ENCODE measurements at places on chromosomes 3 and 15. TPM values are rescaled to one million over a fixed set of nuclear protein-coding genes. Genes with fewer than 3 reads are reported as not detected.
A peak's percentile ranks its signal among the peaks of the same experiment; 100 is the strongest.

DNA sequence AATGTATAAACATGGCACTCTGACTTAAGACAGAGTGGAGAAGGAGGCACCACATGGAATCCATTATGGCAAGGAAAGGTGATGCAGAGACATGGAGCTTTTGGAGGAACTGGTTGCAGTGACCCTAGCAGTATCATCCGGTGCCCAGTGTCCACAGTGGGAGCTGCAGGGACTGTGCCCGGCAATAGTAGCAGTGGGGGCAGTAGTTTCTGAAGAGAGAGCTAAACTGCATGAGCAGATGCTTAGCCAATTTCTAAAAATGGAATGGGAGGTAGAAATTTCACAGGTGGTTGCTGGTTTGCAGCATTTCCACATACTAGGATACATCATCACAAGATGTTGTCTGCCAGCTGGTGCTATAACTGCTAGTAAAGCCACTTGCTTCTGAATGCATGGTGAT, 7.8 kb upstream of the TM2D3 start:
- DNase-seq = no peak
- H3K36me3 ChIP-seq = peaks cover 16% of the 10 kb centered on the region
- H3K27me3 ChIP-seq = no peaks in the 10 kb centered on the region
- H3K4me3 ChIP-seq = no peak overlapping the region
- H3K27ac ChIP-seq = no peak overlapping the region
- H3K4me1 ChIP-seq = peaks cover 2% of the 10 kb centered on the region

GRCh38 chr3:116048991-116049390, 396.3 kb downstream of the LSAMP start:
- H3K27ac ChIP-seq = no peak overlapping the region
- H3K4me1 ChIP-seq = no peaks in the 10 kb centered on the region
- no peak for DNase-seq
- H3K36me3 ChIP-seq = no peaks in the 10 kb centered on the region
- H3K4me3 ChIP-seq = no peak overlapping the region
- no peaks in the 10 kb centered on the region for H3K27me3 ChIP-seq

DNA sequence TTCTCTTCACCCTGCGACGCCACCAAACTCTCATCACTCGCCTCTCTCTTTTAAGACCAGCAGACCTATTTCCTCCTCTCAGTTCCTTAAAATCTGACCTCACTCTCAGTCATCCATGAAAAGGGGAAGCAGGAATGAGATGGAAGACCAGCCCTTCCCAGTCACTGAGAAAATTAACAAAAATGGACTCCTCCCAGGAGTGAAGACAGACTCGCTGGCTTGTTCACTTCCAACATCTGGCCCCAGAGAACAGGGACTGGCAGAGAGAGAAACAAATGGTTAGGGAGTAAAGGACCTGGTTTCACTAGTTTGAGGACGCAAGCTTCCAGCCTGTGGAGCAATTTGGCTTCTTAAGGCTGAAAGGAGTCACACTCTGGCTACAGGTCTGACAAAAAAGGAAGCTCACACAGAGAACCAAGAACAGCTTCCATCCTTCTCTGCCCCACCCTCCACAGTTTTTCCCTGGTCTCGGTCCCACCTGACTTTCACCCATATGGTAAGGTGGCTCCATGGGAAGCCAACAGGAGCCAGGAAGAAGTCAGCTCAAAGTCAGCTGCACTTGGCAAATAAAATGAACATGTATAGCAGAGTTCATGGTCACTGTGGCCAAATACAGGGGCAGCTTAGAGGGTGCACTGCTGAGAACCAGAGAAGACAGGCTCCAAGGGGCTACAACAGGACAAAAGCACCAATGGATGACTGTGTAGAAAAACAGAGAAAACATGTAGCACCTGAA, 57.2 kb downstream of the ITGB5 start:
- H3K36me3 ChIP-seq = peaks cover 2% of the 10 kb centered on the region
- H3K4me3 ChIP-seq = no peak overlapping the region
- peak overlapping the region; percentile 82 for H3K27ac ChIP-seq
- no peak for DNase-seq
- H3K4me1 ChIP-seq = peaks cover 11% of the 10 kb centered on the region

DNA sequence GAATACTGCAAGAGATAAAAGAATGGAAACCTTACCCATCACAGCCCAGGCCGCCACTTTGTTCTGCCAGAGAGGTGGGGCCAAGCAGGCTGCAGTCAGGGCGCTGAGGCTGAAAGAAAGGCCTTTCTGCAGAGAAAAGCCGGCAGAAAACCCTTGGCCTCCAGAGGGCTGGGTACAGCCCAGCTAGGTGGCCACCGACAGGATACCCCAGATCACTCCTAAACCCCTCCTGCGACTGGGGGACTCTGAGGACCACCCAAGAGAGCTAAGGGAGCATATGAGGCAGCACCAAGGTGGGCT, 69.3 kb downstream of the SMAD6 start:
- no peak overlapping the region for H3K27ac ChIP-seq
- no peak overlapping the region for H3K4me3 ChIP-seq
- DNase-seq = no peak

GRCh38 chr15:22811640-22812039, 25.2 kb downstream of the NIPA1 start:
- H3K4me3 ChIP-seq = no peak overlapping the region
- no peaks in the 10 kb centered on the region for H3K36me3 ChIP-seq
- DNase-seq = no peak
- H3K27ac ChIP-seq = no peak overlapping the region
- H3K27me3 ChIP-seq = no peaks in the 10 kb centered on the region
- H3K4me1 ChIP-seq = no peaks in the 10 kb centered on the region

DNA sequence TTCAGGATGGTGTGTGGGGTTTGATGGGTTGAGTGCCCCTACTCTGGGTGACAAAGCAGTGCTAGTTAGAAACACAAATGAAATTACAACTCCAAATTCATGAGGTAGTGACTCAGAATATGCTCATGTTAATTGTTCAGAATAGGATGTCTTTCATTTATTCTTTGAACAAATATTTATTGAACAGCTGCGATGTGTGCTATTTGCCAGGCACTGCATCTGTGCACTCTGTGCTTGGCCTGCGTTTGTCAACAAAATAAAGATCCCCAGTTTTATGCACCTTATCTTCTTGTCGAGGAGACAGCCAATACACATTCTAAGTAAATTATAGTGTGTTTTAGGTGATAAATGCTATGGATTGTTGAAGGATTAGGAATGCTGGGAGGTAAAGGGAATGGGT, 27.3 kb downstream of the MED12L start:
- H3K27me3 ChIP-seq = peaks cover 3% of the 10 kb centered on the region
- H3K36me3 ChIP-seq = no peaks in the 10 kb centered on the region
- H3K4me3 ChIP-seq = no peak overlapping the region
- H3K4me1 ChIP-seq = peaks cover 13% of the 10 kb centered on the region
- no peak overlapping the region for H3K27ac ChIP-seq

GRCh38 chr3:159186581-159186980, 384.7 kb downstream of the MFSD1 start:
- no peaks in the 10 kb centered on the region for H3K27me3 ChIP-seq
- no peak overlapping the region for H3K27ac ChIP-seq
- H3K36me3 ChIP-seq = no peaks in the 10 kb centered on the region
- no peak overlapping the region for H3K4me3 ChIP-seq
- no peak for DNase-seq
- no peaks in the 10 kb centered on the region for H3K4me1 ChIP-seq

DNA sequence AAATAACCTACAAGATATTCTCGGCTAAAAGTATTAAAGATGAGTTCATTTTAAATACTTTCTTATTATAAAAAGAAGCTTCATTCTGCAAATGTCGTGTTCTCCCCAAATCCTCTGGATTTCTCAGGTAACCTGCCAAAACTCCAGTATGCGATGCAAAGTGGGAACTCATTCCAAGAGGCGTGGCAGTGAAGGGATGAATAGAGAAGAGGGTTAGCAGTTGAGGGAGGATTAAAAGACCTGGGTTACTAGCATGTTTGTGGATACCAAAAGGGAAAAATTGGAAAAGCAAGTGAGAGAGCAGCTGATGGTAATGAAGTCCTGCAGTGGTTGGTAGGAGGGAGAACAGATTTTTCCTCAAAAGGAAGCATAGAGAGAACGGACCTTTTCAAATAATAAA, 61.6 kb downstream of the ATP2C1 start:
- H3K27me3 ChIP-seq = no peaks in the 10 kb centered on the region
- peaks cover 12% of the 10 kb centered on the region for H3K36me3 ChIP-seq
- DNase-seq = no peak
- H3K4me3 ChIP-seq = no peak overlapping the region
- no peak overlapping the region for H3K27ac ChIP-seq

DNA sequence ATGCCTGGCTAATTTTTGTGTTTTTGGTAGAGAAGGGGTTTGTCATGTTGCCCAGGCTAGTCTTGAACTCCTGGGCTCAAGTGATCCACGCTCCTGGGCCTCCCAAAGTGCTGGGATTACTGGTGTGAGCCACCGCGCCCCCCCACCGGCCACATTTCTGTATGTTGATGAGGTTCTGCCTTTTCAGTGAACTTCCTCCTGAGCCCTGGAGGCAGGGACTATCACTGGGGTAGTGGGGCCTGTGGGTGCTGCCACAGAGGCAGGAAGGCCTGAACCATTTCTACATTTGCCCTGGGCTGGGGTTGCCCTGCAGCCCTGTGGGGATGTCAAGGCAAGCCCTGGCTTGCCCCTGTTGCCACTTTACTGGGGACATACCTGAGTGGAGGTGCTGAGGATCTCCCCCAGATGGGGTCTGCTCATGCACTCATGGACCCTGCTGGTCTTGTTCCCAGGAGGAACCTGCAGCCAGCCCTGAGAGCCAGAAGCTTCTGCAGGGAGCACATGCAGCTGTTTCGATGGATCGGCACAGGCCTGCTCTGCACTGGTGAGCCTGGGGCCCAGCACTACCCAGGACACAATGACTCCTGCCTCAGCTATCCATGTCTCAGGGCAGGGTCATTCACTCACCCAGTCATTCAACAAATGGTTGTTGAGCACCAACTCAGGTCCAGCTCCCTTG, 5.7 kb downstream of the SLC28A1 start:
- no peak overlapping the region for H3K4me3 ChIP-seq
- no peaks in the 10 kb centered on the region for H3K4me1 ChIP-seq
- H3K27me3 ChIP-seq = no peaks in the 10 kb centered on the region
- no peak for DNase-seq
- no peak overlapping the region for H3K27ac ChIP-seq
- H3K36me3 ChIP-seq = no peaks in the 10 kb centered on the region

DNA sequence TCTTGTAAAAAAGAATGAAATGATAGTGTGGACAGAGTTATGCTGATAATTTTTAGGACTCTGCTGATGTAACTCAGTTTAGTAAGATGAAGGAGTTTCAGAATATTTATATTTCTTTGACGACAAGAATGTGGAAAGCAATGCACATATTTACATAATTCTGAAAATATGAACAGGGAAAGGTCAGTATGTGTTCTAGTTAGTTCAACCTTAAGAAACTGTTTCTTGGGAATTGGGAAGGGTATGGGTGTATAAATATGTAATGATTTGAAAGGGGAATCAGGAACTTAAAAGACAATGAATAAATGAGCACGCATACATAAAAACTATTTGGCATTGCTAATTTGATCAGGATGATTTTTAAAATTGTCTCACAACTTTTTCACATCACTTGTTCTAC, 1226.1 kb downstream of the SI start:
- H3K36me3 ChIP-seq = no peaks in the 10 kb centered on the region
- DNase-seq = no peak
- H3K4me1 ChIP-seq = no peaks in the 10 kb centered on the region
- H3K4me3 ChIP-seq = no peak overlapping the region
- no peak overlapping the region for H3K27ac ChIP-seq

The IRAK2 gene
- total RNA-seq = 13.2 TPM

The GJD2 gene
- not detected for total RNA-seq

The ZNF385D gene
- total RNA-seq = 3.1 TPM

The TRPM7 gene
- 77.7 TPM for total RNA-seq

The CFAP100 gene
- total RNA-seq = 31.9 TPM

The MYH15 gene
- total RNA-seq = 0.31 TPM

Measured in lung (tissue), 17 donors.